Omental fat pad (tissue), 4 donors: ENCODE measurements at places on chromosomes 3 and 15. TPM values are rescaled to one million over a fixed set of nuclear protein-coding genes. Genes with fewer than 3 reads are reported as not detected.

GRCh38 chr15:80929689-80930088, 59.9 kb downstream of the MESD start:
- DNase-seq, result no peak

DNA sequence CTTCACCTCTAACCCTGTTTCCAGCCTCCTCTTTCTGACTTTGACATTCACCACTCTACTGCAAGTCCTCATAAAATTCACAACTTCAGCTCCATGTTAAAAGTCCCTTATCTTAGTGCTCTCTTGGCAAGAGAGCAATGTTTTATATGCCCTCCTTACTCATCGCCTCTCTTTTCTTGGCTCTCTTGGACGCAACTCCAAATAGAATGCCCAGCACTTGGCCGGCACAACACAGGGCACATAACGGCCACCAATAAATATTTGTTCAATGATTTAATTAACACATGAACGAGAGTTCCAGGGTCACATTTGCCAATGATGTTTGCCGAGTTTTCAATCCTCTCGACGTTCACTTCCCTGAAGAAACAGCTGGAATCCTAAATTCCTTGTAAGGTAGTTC, 401.4 kb downstream of the ROBO1 start:
- DNase-seq, result no peak

DNA sequence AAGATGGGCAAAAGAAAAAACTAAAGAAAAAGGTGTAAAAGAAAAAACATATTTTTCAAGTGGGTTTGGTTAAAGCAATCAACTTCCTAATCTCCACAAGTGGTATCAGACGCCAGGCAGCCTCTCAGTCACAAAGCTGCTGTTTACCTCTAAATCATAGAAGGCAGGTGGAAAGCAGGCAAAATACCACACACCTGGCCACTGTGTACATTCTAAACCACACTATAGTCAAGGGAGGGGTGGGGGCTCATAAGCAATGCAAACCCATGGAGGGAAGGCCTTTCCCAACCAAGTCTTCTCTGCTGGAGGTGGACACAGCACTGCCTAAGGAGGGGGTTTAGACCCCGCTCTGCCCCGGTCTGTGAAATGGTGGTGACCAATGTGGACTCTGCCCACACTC, 50.4 kb downstream of the MCF2L2 start:
- no peak for DNase-seq

DNA sequence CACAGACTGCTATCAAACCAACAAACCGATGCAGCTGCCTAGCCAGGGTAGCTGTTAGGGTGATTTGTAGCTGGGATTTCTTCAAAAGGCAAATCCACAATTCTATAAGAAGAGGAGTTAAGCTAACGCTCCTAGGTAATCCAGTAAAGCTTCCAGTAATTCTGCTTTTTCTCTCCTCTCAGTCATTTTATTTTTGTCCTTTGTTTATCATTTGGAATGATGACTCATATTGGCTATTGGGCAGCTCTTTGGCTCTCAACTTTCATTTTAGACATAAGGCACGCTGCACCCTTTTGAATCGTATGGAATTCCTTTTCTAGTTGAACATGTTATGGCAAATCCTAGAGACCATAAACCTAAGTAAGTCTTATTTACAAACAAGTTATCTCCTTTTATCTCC, 53.2 kb upstream of the PPARG start:
- DNase-seq, result no peak

DNA sequence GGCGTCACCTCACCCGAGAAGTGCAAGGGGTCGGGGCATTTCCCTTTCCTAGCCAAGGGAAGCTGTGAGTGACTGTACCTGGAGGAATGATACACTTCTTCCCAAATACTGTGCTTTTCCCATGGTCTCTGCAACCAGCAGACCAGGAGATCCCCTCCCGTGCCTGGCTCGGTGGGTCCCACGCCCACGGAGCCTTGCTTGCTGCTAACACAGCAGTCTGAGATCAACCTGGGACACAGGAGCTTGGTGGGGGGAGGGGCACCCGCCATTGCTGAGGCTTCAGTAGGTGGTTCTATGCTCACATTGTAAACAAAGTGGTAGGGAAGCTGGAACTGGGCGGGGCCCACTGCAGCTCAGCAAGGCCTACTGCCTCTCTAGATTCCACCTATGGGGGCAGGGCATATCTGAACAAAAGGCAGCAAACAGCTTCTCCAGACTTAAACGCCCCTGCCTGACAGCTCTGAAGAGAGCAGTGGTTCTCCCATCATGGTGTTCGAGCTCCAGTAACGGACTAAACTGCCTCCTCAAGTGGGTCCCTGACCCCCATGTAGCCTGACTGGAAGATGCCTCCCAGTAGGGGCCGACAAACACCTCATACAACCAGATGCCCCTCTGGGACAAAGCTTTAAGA, 31.4 kb upstream of the ABHD5 start:
- no peak for DNase-seq

DNA sequence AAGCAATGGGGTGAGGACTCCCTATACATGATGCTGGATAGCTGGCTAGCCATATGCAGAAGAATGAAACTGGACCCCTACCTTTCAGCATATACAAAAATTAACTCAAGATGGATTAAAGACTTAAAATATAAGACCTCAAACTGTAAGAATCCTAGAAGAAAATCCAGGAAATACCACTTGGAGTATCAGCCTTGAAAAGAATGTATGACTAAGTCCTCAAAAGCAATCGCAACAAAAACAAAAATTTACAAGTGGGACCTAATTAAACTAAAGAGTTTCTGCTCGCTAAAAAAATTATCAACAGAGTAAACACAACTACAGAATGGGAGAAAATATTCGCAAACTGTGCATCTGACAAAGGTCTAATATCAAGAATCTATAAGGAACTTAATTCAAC, 94.3 kb downstream of the XRN1 start:
- no peak for DNase-seq

GRCh38 chr3:89059211-89059925, 48.1 kb upstream of the EPHA3 start:
- no peak for DNase-seq

DNA sequence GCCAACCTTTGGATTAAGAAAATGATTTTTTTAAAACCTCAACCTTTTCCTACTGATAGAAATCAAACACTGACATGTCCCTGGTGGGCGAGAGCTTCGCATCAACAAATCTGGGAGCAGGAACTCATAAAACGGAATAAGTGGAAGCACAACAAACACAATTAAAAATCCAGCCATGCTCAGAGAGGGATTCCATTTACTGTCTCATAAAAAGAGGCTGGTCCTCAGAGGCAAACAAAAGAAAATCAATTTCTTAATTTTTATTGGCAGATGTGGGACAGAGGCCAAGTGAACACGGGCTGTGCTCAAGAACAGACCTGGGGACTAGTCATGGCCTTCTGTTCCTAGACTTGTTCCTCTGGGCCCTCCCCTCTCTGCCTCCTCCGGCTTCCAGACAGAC, 214.5 kb downstream of the NTRK3 start:
- DNase-seq, result no peak

Gene CADM2
- total RNA-seq, result 8.7 TPM

Gene ADGRG7
- total RNA-seq, result not detected

Gene CPOX
- total RNA-seq, result 11.0 TPM
